ENCODE measurements at places on chromosomes 16 and 17.

GRCh38 chr16:56691885-56692284, 9.6 kb downstream of the MT1X start:
- DNase-seq: no peak

DNA sequence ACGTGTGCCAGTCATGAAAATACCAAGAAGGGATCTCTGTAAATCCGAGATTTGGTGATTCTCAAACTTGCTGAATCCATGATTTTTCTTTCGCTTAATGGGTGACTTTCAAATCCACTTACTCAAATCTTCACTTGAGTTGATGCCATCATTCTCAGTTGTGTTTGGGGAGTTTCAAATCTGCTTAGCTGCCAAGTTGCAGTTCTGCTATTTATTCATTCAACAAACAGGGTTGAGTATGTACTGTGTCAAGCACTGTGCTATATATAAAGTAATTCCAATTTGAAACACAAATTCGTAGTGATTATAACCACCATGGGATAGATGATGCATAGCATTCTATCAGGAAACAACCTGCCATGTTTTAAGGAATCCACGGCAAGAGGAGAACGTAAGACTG, 394.3 kb downstream of the CDH13 start:
- no peak for DNase-seq

DNA sequence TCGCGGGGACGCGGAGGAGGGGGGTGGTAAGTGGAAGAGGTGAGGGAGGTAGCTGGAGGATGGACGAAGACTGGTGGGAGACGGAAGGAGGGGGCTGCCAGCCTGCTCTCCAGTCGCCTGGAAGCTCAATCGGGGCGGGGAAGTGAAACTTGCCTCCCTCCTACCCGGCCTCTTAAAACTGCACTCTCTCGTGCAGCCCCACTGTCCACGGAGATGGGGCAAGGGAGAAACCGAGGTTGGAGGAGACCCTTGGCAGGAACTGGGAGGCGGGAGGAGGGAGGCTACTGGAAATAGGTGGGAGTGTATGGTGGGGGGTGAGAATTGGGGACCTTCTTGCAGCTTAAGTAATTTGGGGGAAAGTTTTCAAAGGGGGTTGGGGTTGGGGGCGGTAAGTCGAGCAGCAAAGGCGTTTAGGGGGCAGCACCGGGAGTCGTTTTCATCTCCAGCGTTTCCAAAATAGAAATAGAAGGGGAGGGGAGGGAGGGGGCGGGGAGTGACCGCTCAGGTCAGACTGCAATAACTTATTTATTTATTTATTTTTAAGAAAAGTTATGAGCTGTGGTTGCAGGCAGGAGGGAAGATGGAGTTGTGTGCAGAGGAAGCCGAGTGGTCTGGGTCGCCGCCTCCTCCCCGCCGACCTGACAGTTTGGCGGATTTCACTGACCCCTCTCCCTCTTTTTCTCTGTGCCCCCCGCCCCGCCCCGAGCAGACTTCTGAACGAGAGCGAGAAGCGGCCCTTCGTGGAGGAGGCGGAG, 1.4 kb downstream of the SOX9 start:
- peak; percentile 68 for DNase-seq

DNA sequence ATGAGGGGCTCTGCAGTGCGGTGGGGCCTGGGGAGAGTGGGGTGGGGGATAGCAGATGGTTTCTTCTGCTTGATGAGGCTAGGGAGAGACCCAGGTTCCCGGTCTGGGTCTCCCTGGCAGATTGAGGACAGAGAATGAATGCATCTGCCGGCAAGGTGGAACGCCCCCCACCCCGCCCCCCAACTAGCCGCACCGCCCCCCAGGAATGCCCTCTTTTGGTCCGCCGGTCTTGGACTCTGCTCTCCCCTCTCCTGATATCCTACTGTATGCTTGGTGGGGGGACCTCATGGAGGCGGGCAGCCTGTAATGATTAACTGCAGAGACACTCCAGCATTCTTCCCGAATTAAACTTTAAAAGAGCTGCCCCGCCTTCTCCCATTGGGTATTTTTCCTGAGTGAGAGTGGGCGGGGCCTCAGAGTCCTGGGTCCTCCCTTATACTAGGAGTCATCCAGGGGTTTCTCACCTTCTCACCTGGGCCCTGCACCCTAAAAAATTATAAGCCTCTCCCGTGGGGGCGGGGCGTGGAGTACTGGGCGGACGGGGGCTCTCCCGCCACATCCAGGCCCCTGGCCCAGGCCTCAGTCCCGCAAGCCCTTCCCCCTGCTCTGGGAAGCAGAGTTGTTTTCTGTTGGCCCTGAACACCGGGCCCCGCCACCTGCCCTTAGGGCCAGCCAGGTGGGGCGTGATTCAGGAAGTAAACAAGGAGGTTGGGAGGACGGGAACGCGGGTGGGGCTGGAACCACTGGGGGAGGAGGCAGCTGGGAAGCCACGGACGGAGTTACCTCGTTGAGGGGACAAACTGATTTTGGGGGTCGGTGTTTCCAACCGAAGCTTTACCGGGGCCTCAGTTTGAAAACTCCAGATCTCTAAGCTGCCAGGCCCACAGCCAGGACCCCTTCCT, 1.5 kb downstream of the GRB7 start:
- no peak for DNase-seq

GRCh38 chr17:50764734-50765149, 2.6 kb downstream of the ANKRD40CL start:
- no peak for DNase-seq

Data from GM13977 (cell line).